ENCODE measurements at places on chromosomes 16 and 17. TPM values are rescaled to one million over a fixed set of nuclear protein-coding genes. Genes with fewer than 3 reads are reported as not detected.

Gene GPR179
- 0.02 TPM for total RNA-seq

Gene ACACA
- total RNA-seq: 58.2 TPM

Gene PRAC1
- total RNA-seq: not detected

Gene EVPL
- total RNA-seq: not detected

Gene MMP2
- total RNA-seq: not detected

Gene CACNG3
- not detected for total RNA-seq

Gene UMOD
- total RNA-seq: not detected

Gene DPEP1
- not detected for total RNA-seq

Gene KRT9
- total RNA-seq: not detected

Gene G6PC1
- not detected for total RNA-seq

Gene DCXR
- total RNA-seq: 105 TPM

Gene DNAAF8
- 0.31 TPM for total RNA-seq

Gene TBC1D3H
- total RNA-seq: not detected

Gene MT1E
- 4.8 TPM for total RNA-seq

Gene C16orf54
- total RNA-seq: 25.2 TPM

GRCh38 chr17:78899361-78900260 is 3.4 kb downstream of the CEP295NL start:
- DNase-seq: no peak

- DNase-seq: peak; percentile 84
Measured at GRCh38 chr16:88790312-88791211, 5.5 kb upstream of the PIEZO1 start.

GRCh38 chr17:10681866-10682446 is 15.4 kb downstream of the SCO1 start:
- no peak for DNase-seq

DNA sequence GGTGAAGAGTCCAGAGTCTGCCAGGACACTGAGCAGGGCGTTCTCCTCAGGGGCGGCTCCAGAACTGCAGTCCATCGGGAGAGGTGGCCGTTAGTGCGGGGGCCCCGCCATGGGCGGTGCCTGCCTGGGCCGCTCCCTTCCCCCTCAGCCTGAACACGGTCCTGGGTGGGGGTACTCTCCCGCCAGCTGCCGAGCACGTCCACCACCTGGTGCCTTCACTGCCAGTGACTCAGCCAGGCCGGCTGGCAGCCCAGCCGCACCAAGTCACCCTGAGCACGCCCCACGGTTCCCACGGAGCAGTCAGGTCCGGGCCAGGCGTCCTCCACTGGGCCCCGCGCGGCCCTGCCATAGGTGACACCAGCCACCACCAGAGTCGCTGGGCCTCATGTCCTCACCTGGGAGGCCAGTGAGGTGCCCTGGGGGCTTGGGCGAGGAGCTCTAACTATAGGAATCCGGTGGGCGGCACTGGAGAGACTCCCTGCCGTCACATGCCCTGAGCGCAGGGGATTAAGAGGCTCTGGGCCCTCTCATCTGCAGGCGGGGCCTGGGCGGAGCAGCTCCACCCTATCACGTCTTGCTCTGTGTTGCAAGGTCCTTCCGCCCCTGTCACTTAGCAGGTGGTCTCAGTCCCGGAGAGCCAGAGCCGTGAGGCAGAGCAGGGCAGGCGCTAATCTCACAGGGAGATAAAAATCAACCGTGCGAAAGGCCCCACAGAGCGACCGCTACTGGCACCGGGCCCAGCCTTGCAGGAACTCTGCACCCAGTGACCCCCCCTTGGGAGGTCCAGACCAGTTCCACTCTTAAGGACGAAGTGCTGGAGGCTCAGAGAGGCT is 14.3 kb downstream of the PIEZO1 start:
- DNase-seq: no peak

GRCh38 chr16:88698646-88699045 is 7.6 kb downstream of the RNF166 start:
- DNase-seq: no peak

DNA sequence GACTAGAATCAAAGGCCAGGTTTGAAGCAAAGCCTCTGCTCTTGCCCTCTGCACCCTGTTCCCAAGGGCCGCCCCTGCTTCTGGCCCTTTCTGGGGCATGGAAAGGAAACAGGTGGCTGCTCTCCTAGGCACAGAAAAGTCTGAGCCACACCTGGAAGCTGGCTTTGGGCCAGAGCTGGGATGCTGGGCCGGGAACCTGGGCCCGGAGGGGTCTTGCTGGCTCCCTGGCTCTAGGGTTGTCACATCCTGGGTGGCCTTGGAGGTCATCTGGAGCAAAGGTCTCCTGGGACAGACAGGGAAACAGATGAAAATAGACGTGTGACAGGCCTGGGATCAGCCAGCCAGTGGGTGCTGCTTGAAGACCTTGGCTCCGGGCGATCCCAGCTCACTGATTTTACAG is 74.1 kb upstream of the LHX1 start:
- no peak for DNase-seq

DNA sequence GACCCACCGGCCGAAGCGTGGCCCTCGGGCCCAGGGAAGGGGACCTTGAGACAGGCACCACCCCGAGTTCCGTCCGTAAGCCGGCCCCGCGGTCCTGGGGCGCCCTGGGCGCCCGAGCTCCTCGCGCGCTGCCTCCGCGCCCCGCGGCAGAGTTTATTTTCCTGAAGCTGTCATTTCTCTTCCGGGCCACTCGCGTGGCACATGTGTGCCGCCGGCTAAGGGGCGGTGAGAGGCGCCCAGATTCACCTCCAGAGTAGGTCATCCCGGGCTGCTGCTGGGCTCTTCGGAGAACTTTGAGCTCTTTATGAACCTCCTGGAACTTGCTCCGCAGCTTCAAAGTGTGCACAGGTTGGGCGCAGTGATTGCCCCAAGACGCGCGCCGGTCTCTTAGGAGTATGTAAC is 489 bp downstream of the ZC3H18 start:
- peak; percentile 49 for DNase-seq

- no peak for DNase-seq
Measured at GRCh38 chr17:74935048-74935447, 650 bp upstream of the OTOP3 start.

DNA sequence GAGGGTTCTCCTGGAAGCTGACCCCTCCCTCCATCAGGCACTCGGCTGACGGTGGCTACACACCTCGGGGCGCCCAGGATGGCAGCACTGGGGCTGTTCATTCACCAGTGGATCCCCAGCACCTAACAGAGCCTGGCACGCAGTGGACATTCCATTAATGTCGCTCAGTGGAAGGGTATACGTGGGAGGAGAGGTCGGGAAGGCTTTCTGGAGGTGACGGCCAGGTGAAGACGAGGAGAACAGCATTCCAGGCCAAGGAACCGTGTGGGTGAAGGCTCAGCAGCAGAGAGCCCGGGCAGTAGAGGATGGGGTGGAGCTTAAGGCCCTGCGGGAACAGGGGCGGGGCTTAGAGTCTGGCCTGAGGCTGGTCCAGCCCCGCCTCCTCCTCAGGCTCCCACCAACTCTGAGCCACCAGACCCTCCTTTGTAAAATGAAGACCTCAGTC is 2.5 kb upstream of the HS3ST6 start:
- DNase-seq: peak; percentile 22

DNA sequence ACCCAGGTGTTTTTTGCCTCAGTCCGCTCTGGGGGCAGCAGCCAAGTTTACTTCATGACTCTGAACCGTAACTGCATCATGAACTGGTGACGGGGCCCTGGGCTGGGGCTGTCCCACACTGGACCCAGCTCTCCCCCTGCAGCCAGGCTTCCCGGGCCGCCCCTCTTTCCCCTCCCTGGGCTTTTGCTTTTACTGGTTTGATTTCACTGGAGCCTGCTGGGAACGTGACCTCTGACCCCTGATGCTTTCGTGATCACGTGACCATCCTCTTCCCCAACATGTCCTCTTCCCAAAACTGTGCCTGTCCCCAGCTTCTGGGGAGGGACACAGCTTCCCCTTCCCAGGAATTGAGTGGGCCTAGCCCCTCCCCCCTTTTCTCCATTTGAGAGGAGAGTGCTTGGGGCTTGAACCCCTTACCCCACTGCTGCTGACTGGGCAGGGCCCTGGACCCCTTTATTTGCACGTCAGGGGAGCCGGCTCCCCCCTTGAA is 2.1 kb upstream of the C17orf107 start:
- no peak for DNase-seq

DNA sequence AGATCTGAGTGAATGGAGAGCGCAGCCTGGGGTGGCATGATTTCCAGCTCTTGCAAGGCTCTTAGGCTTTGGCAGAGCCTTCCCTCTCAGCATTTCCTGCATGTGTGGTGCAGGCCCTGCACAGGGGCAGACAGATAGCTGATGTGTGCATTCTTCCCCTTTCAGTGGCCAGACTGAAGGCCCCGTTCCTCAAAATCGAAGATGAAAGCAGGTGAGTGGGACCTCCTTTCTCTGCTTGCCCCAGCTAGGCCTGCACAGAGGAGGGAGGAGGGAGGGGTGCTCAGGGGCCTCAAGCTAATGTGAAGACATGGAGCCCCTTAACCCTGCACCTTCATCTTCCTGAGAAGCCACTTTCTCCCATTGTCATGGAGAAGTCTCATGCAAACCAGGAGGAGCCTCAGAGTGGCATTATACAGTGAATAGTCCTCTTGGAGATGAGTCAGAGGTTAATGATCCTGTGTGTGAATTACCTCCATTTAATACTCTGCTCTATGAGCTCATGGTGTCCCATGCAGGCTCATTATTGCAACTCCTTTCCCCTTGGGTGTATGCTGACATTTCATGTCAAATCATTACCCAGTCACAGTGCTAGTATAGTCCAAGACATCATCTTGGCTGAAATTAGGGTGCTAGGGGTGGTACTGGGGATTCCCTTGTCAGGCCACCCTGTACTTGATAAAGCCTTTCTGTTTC is 20.4 kb upstream of the ADAM11 start:
- no peak for DNase-seq

DNA sequence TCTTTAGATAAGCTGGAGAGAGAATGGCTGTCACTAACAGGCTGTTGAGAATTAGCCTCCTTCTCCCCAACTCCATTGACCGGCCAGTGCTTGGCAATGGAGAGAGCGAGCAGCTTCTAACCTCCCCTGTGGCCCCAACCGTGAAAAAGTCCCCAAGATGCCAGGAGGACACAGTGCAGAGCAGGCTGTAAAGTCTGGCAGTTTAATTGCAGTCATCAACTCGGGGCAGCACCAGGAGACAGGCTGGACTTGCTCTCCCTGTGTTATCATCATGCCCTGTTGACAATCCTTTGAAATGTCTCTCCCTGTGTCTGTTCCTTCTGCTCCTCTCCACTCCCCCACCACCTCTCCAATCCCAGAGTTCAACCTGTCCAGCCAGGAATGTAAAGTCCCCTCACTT is 705 bp upstream of the CDRT4 start:
- DNase-seq: no peak

GRCh38 chr17:29592850-29593551 is at the start of gene ANKRD13B:
TSS of gene ANKRD13B (plus strand) at chr17:29593132. CDS start at chr17:29593622, 490 bp downstream.
- peak; percentile 59 for DNase-seq

- DNase-seq: no peak
Measured at GRCh38 chr16:81099958-81100357, 3.8 kb upstream of the GCSH start.

- no peak for DNase-seq
Measured at GRCh38 chr16:50915120-50915519, 173.2 kb downstream of the CYLD start.

DNA sequence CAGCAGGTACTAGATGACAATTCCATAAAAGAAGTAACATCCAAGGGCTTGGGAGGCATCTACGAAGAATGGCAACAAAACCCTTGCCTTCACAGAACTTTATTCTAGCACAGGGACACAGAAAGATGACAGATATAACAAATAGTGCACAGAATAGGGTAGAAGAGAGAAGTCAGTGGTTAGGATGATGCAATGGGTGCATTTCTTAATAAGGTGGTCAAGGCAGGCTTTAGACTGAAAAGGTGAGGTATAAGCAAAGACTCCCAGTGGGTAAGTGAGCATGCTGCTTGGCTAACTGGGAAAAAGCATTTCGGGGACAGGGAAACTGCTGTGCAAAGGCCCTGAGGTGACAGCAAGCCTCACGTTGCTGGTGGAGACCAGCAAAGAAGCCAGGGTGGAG is 175.9 kb downstream of the XYLT1 start:
- DNase-seq: no peak

GRCh38 chr16:86214326-86215232 is 295.7 kb upstream of the FOXF1 start:
- no peak for DNase-seq

GRCh38 chr16:12459391-12460063 is 344.2 kb downstream of the CPPED1 start:
- no peak for DNase-seq

DNA sequence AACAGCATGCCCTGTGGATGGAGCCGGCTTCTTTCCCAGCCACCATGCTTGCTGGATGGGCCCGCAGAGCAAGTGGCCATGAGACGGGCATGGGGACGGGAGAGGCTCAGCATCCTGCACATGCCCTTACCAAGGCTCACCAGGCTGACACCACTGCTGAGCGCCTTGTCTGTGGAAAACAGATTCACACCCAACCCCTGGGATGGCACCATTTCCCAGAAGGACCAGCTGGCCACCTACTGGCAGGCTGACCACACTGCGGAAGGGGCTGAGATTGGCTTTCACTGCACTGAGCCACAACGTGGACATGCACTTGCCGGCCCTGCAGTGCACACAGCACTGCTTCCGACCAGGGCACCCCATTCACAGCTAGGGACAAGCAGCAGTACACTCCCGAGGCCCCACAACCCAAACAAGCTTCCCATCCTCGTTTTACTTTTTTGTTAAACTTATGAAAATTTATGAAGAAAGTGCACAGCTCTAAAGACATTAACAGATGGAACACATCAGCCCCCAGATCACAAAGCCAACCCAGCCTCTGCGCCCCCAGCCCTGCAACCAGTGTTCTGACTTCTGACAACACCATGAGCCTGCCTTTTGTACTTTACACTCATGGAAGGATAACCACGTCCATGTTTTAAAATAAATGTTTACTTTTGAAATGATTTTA is 13.9 kb upstream of the KRTAP17-1 start:
- DNase-seq: peak; percentile 55

DNA sequence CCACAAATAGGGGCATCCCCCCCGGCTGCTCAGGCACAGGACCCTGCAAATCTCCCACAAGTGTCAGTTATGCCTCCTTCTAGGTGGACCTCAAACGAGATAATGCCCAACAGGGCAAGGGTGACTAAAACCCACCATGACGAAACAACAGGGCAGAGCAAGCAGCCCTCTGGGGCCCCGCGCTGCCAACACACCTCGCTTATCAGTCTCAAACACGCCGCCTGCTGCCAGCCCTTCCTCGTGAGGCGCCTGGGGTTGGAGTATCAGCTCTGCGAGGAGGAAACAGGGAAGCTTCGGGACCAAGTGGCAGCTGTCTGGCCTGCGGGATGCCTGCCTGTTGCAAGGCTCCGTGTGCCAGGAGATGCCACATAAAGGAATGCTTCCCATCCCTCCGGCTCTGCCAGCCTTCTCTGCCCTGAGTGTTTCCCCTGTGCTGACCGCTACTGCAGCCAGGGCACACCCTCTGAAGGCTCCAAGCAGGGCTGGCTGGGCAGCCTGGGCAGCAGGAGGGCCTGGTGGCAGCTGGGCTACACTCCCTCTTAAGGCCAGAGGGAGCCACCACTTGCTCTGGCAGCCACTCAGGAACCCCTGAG is 2.5 kb downstream of the SMIM5 start:
- DNase-seq: no peak

DNA sequence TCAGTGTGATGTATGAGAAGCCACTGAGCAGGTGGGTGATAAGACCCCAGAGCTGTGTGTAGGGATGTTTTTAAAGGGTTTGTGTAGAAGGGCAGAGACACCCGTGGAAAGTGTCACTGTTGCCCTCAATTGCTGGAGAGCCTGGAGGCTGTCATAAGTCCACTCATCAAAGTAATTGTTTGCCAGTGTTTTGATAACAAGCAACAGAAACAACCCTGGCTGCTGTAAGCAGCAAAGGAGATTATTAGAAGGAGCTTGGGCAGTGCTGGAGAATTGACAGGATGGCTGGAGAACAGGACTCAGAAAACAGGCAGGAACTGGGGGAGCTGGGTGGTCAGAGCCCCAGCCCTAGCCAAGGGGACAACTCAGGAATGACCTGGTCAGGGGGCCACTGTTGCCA is 119.6 kb downstream of the CCDC182 start:
- DNase-seq: no peak
